ENCODE measurements at places on chromosomes 5 and 9.

DNA sequence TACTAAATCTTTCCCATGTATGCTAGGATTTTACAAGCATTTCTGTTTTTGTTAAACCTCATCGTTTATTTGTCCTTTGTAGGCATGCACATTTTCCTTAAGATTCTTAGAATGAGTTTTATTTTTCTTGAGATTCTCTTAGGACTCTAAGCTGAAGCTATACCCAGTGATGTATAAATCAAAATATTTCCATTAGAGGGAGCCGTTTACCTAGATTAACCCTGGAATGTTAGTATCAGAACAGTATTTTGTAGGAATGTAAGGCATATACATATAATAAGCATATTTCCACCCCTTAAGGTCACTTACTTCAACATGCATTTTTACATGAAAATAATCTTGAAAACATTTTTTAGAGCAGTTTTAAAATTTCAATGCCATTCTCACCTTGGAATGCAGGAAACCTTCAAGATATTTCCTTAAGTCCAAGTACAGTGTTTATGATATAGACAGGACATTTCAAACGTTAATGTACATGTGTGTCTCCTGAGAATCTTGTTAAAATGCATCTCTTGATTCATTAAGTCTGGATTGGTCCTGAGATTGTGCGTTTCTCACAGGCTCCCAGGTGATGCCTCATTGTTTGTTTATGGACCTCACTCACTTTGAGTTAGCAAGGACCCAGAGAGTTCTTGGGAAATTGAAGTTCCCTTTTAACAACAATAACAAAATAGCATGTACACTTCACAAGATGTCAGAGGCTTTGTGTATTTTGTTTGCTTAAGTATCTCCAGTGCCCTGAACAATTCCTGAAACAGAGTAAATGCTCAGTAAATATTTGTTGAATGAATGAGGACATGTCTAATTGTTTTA is 34.9 kb upstream of the FCHO2 start:
- no peak for DNase-seq

DNA sequence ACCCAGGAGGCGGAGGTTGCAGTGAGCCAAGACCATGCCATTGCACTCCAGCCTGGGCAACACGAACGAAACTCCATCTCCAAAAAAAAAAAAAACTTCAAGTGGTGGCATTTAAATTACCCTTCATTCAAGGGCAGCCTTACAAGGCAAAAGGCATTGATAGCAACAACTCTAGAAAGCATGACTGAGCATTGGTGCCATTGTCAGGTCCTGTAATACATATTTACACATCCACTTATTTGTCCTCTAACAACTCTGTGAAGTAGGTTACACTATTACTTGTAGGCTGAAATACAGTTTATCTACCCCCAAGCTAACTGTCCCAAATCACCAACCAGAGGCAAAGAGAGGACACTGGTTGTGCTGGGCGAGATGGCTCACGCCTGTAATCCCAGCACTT is 52.7 kb upstream of the LARP1 start:
- DNase-seq: no peak

DNA sequence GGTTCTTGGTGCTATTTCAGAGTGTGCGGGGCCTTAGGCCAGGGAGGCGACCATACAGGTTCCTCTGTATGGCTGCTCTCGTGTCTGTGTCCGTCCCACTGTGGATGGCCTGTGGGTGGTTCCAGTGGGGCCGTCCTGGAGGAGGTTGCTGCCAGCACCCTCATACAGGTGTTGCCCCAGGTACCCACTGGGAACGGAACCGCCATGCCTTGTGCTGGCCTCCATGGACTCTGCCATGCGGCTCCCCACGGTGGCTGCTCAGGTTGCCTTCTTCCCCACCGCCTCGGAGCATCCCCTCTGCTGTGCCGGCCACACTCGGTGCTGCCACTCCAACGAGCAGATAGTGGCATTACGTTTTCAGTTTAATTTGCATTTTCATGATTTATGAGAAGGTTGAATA is 129.3 kb upstream of the CACNA1B start:
- no peak for DNase-seq

DNA sequence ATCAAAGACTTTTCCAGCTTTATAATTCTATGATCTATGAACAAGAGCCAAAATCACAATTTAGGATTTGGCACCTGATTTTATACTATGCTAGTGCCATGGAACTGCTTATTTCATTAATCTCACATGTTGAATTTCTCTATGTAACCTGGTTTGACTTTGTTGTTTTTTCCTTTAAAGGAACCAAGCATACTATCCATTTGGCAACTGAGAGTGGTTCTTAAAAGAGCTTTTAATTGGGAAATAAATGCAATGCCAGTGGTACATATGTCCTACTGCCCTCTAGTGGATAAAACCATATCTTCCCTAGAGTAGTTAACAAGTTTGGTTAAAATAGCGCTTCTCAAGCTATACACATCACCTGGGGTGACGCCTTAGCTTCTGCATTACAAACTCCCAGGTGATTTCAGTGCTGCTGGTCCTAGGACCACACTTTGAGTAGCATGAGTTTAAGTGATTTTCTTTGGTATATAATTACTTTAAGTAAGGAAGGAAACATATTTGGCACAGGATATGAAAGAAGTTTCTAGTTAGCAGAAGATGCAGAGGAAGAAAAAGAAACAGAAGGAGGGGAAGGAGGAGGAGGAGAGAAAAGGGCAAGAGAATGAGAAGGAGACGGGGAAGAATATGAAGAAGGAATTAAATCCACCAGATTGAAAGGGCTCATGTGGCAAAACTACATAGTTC is 56.8 kb downstream of the FGF10 start:
- no peak for DNase-seq

DNA sequence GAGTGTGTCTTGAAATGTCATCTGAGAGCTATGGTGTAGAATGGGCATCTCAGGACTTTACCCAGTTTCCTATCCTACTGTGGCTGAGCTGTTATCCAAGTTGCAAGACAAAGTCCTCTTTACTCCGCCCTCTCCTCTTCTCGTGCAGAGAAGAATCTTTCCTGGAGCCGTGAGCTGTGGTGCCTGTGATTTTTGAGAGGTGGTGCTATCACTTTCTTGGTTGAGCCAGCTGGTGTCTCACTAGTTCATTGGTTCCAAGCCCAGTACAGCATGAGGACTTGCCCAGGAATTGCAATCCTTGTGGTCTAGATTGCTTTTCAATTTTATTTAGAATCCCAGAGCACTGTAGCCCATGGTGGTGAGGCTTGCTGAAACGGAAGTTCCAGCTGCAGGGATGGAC is 2300.3 kb downstream of the MAT2B start:
- no peak for DNase-seq

DNA sequence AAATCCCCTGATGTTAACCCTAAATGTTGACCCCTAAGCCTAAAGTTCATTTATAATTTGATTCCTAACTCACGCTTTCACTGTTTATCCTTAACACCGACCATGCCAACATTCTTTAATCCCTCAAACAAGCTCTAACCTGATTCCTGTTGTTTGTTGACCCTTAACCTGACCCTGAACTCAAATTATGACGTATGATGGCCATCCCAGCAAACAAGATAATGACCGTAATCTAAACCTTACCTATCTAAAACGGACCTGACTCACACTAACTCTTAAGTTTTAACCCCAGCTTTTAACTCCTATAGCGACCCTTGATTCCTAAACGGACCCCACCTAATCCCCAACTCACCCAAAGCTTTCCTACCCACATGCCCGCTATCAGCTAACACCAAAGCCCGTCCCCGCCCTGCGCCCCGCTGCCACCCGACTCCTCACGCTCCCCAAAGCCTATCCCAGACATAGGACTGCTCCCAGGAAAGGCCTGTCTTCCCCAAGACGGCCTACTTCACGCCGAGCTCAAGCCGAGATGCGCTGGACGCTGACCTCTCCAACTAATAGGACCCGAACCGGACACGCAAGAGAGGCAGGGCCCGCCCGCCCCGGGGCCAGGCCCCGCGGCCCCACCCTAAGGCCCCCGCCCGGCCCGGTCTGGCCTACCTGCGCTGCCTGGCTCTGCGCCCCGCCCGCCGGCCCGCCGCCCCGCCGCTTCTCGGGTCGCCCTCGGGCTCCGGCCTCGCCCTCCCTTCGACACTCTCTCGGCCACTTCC is 395 bp downstream of the TLN1 start:
- DNase-seq: no peak

GRCh38 chr5:116900793-116901192 is 326.2 kb upstream of the SEMA6A start:
- DNase-seq: no peak

- DNase-seq: no peak
Measured at GRCh38 chr5:6439588-6440550, 8.8 kb upstream of the UBE2QL1 start.

GRCh38 chr9:84447305-84447704 is 106.7 kb upstream of the SLC28A3 start:
- DNase-seq: no peak

DNA sequence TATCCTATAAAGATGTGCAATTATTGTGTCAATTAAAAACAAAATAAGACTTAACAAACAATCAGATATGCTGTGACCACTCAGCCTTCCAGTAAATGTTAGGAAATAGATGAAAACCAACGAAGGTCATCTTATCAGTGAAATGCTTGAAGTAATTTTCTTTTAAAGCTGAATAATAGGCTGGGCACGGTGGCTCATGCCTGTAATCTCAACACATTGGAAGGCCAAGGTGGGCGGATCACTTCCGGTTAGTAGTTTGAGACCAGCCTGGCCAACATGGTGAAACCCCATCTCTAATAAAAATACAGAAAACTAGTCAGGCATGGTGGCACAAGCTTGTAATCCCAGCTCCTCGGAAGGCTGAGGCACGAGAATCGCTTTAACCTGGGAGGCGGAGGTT is 31.2 kb downstream of the NLN start:
- no peak for DNase-seq

GRCh38 chr9:19431361-19432171 is 22.8 kb downstream of the ACER2 start:
- peak; percentile 49 for DNase-seq

- DNase-seq: peak; percentile 97
Measured at GRCh38 chr5:172417983-172418630, 36.2 kb downstream of the SH3PXD2B start.

DNA sequence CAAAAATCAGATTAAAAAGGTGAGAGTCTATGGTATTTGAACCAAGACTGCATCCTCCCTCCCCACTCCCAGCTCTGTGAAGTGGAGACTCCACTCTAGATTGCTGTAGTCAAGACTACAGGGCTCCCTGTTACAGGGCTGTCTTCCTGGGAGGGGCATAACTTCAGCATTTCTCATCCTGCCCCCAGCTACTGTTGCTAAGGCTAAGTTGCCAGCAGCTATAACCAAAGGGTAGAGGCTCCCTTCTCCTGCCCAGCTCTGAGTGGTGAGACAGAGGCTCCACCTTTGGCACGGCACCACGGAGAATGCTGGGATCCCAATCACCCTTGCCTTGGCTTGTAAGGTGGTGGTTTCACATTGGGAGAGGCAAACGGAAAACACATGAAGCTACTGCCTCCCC is 39.2 kb upstream of the GCNT4 start:
- no peak for DNase-seq

DNA sequence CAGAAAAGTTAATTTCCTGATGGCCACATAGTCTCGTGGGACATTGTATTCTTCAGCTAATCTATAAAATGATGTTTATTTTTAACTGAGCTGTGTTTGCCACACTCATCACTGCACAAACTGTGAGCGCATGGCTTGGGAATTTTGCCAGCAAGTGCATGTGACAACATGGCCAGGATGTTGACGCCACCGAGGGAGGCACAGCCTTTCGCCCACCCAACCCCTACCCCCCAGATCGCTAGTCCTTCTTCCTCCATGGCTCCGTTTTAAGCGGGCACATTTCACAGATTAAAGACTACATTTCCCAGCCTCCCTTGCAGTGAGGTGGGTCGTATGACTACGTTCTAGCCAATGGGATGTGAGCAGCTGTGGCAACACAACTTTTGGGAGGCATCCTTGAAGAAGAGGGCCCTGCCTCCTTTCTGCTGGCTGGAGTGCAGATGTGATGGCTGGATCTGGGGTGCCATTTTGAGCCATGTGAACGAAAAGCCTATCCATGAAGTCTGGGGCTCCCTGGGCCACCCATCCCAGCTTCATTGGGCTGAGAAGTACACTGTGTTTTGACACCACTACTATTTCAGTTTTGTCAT is 7.9 kb downstream of the NRARP start:
- DNase-seq: peak; percentile 29

GRCh38 chr5:58458141-58458742 is 1.6 kb downstream of the PLK2 start:
- DNase-seq: no peak

- no peak for DNase-seq
Measured at GRCh38 chr5:178094345-178094744, 19.0 kb upstream of the N4BP3 start.

DNA sequence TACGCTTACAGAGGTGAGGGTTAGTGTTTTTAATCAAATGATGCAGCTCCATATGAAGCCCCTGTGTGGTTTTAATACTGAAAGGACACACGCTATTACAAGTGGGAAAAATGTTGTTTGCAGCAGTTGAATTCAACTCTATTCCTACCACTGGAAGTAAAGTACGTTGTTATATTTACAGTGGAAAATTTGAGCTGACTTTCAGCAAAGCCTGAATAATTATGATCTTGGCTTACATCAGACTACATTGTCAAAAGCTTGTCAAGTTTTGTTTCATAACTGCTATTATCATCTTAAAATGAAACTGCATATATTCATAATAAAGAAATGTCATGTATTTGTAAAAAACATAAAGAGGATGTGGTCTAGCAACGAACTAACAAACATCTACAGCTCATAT is 818.5 kb downstream of the SEMA5A start:
- no peak for DNase-seq

- DNase-seq: no peak
Measured at GRCh38 chr5:142358121-142358520, 33.3 kb upstream of the SPRY4 start.

GRCh38 chr9:131708226-131709002 is 31.5 kb downstream of the RAPGEF1 start:
- DNase-seq: no peak

GRCh38 chr5:107874795-107875194 is 204.1 kb upstream of the EFNA5 start:
- no peak for DNase-seq

- DNase-seq: no peak
Measured at GRCh38 chr5:178245389-178245788, 12.8 kb upstream of the PHYKPL start.

- DNase-seq: no peak
Measured at GRCh38 chr5:136065588-136065987, 36.8 kb downstream of the TGFBI start.

- DNase-seq: no peak
Measured at GRCh38 chr5:178536541-178537466, 53.4 kb downstream of the COL23A1 start.

GRCh38 chr5:164336906-164337305 is 831.5 kb downstream of the MAT2B start:
- no peak for DNase-seq

GRCh38 chr5:102889033-102889432 is 133.9 kb downstream of the PAM start:
- no peak for DNase-seq

Data from left hindlimb (tissue), 1 donor.